ENCODE measurements at places on chromosomes 5 and 9. TPM values are rescaled to one million over a fixed set of nuclear protein-coding genes. Genes with fewer than 3 reads are reported as not detected.

The INVS gene
- total RNA-seq, result 19.8 TPM

The SUSD3 gene
- total RNA-seq, result 4.0 TPM

The CDX1 gene
- not detected for total RNA-seq

The FGD3 gene
- not detected for total RNA-seq

The PDE8B gene
- not detected for total RNA-seq

The PCDHB12 gene
- not detected for total RNA-seq

The IFNK gene
- total RNA-seq, result not detected

The FGF1 gene
- total RNA-seq, result 0.98 TPM

The DDX4 gene
- total RNA-seq, result not detected

The FAM153A gene
- not detected for total RNA-seq

Measured in subcutaneous preadipocyte (primary cell).